Foreskin keratinocyte (primary cell): ENCODE measurements at places on chromosomes 6 and 20. TPM values are rescaled to one million over a fixed set of nuclear protein-coding genes. Genes with fewer than 3 reads are reported as not detected.

Gene MCM9
- total RNA-seq = 8.8 and 9.9 TPM in 2 replicates

DNA sequence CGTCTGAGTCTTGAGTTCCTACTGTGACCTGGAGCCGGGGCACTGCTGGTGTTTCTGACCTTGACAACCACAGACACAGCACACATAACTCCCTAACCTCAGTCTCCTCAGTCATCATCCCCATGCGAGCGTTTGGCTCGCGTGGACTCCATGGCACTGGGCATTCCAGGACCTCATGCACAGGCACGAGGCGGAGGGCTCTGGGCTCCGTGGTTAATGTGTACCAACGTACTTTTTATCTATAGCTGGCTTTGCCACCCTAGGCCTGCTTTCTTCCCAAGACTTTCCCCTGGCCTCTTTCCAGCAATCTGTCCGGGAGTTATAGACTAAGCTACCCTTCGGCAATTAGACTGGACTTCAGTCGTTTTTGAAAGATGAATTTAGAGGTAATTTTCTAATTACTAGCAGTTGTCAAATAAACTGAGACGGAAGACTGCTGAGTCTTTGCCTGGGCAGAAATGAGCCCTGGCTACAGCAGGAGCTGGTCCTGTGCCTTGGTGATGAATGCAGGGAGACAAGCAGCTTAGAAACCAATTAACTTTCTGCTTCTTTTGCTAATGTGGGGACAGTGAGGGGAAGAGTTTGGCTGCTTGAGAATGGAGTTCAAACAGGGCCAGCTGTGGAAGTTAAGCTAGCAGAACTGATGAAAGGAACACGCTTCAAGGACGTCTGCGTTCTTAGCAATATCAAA lies 16.1 kb upstream of the CTCFL start:
- no peak for DNase-seq

- no peak for DNase-seq
Measured at GRCh38 chr20:63096681-63097335, 90.0 kb upstream of the BHLHE23 start.

DNA sequence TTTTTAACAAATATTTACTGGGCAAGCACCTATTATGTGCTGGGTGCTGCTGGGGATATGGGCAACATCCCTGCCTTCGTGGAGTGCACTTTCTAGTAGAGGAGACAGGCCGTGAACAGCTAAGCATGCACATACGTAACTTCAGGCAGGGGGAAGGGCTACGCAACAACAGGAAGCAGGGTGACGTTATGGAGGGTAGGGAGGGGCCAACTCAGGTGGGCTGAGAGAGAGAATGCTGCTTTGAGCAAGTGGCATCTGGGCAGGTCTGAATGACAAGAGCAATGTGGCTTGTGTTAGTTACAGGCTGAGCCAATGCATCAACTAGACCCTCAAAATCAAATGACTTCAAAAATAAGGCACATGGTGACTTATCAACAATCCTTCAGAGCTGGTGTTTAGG lies 112.1 kb downstream of the CDC5L start:
- no peak for DNase-seq
